Posterior vena cava (tissue), 2 donors: ENCODE measurements at places on chromosomes 4 and X. TPM values are rescaled to one million over a fixed set of nuclear protein-coding genes. Genes with fewer than 3 reads are reported as not detected.

The HSFX2 gene
- 0.48 TPM for total RNA-seq

The CNGA1 gene
- total RNA-seq: 0.57 TPM

The REST gene
- 32.0 TPM for total RNA-seq

The TCEAL5 gene
- 0.46 TPM for total RNA-seq

The CSAG3 gene
- not detected for total RNA-seq

The ZMAT1 gene
- 5.4 TPM for total RNA-seq

The MMRN1 gene
- 72.8 TPM for total RNA-seq

The TRAPPC11 gene
- 35.1 TPM for total RNA-seq

The SHROOM3 gene
- 71.4 TPM for total RNA-seq

The PRIMPOL gene
- total RNA-seq: 18.1 TPM

The CEP135 gene
- total RNA-seq: 7.3 TPM

The NLRP2B gene
- total RNA-seq: not detected

The SOWAHD gene
- total RNA-seq: 0.29 TPM

The PGRMC1 gene
- total RNA-seq: 126 TPM
